ENCODE measurements at places on chromosomes 6 and 20. TPM values are rescaled to one million over a fixed set of nuclear protein-coding genes. Genes with fewer than 3 reads are reported as not detected.

DNA sequence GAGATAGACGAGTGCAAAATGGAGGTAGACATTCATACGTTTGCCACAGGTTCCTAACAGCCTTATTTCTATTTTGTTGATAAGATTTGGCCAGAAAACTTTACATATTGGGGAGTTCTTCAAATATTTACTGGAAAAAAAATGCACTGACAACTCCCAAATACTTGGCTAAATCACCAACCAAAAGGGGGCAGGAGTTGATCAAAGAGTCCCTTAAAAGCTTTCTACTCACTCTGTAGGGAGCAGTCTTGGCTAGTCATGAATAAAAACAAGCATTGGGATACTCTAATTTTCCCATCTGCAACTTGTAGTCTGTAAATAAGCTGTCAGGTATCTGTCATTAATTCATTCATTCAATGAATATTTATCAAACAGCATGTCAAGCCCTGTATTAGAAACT lies 18.4 kb downstream of the TENT5A start:
- no peak for DNase-seq

DNA sequence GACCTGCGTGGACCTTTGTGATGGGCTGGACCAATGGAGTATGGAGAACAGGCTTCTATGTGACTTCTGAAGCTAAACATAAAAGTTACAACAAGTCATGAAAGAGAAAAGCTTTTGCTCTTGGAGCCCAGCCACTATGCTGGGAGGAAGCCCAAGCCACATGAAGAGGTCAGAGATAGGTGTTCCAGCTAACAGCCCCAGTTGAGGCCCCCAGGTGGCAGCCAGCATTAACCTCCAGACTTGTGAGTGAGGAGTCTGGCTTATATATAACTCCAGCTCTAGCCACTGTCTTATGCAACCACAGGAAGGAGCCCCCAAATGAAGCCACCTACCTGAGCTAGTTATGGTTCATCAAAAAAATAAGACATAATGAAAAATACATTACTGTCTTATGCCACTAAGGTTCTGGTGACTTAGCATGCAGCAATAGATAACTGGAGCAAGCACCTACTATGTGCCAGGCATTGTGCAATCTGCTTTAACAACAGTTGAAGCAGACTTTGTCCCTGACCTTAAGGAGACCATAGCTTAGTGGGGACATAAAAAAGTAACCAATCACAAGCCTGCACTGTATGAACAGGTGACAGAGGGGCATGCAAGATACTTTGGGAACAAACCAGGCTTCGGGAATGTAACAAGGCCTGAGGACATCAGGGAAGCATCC lies 599.6 kb downstream of the PTPRT start:
- no peak for DNase-seq

Gene DHX35
- total RNA-seq, result 23.8 TPM

Gene HSPA1B
- total RNA-seq, result 262 TPM

Gene CRISP2
- not detected for total RNA-seq

- DNase-seq, result no peak
These were observed 58.0 kb downstream of the ZNF292 start for GRCh38 chr6:87213364-87213763.

DNA sequence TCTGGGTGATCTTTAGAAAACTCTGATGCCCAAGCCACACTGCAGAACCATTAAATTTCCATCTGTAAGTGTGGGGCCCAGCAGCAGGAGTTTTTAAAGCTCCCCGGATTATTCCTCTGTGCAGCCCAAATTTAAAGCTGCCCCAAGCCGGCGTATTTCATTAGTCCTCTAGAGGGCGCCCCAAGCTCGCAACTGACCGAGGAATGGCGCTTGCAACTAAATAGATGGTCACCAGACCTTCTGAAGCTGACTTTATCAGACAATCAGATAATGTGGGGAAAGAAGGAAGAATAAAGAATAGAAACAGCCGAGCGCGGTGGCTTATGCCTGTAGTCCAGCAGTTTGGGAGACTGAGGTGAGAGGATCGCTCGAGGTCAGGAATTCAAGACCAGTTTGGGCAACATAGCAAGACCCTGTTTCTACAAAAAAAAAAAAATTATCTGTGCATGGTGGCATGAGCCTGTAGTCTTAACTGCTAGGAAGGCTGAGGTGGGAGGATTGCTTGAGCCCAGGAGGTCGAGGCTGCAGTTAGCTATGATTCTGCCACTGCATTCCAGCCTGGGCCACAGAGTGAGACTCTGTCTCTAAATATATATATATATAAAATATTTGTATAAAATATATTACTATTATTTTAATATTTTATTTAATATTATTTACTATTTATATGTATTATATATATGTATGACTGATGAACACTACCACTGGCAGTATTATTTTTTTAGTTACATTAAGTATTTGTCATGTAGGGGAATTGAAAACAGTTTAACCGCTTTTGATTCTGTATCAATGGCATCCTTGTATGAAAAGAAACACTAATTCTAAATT lies 56.0 kb downstream of the OTOR start:
- DNase-seq, result no peak

DNA sequence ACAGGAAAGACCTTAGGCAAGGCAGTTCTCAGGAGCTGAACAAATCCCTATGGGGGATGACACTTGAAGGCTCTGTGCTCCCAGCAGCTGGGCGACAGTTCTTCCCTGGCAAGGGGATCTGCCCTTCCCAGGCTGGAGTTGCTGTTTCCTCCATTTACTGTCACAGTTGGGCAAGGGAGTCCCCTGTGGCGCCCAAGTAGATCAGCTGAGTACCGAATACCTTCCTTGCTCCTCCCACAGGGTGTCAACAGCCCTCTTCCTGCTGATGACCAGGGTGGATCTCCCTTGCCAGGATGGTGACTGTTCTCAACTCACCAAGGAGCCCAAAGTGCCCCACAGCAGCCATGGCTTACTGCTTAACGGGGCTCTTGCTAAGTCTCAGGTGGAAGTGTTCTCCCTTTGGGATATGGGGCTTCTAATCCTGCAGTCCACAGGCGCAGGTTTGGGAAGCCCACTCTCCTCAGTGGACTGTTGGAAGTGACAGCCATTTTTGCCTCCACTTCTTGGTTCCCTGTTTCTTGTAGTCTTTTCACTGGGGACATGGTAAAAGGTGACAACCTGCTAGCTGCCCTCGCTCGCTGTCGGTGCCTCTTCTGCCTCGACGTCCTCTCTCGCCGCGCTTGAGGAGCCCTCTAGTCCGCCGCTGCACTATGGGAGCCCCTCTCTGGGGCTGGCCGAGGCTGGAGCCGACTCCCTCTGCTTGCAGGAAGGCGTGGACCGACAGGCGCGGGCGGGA lies 5.7 kb upstream of the PSMG4 start:
- DNase-seq, result no peak

GRCh38 chr20:49729780-49730179 lies 16.1 kb upstream of the B4GALT5 start:
- no peak for DNase-seq

GRCh38 chr20:53809217-53809616 lies 215.6 kb upstream of the ZNF217 start:
- no peak for DNase-seq

Gene VARS2
- total RNA-seq, result 26.0 TPM

DNA sequence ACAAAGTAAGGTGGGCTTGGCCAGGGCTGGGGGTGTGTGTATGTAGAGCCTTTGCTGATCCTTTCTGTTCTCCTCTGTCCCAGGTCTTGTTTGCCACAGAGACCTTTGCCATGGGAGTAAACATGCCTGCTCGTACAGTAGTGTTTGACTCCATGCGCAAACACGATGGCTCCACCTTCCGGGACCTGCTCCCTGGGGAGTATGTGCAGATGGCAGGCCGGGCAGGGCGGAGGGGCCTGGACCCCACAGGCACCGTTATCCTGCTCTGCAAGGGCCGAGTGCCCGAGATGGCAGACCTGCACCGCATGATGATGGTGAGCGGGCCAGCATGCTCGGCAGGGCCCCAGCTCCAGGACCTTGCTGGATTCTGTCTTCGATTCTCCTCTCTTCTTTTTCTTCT lies 6.2 kb downstream of the DXO start:
- DNase-seq, result no peak

GRCh38 chr6:105932440-105932839 lies 153.7 kb upstream of the PRDM1 start:
- no peak for DNase-seq

DNA sequence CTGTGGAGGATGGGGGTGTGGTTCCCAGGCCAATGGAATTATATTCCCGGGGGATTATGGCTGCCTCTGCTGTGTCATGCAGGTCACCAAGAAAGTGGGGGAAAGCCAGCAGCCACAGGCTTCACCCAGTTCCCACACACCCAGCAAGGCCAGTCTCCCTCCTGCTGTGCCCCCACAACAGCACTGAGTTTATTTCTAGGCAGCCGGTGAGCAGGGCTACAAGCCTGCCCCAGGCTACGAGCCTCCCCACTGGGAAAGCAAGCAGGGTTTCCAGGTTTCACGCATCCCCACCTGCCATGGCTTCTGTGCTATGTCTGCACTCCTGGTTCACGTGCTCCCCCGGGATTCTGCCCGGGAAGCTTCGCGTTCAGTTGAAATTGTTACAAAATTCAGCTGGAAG lies 72.6 kb downstream of the ERMARD start:
- no peak for DNase-seq

GRCh38 chr6:7201732-7202541 lies 94.2 kb downstream of the RREB1 start:
- DNase-seq, result no peak

GRCh38 chr6:147961481-147962141 lies 381.0 kb upstream of the SASH1 start:
- no peak for DNase-seq

Gene RNF144B
- 15.8 TPM for total RNA-seq

DNA sequence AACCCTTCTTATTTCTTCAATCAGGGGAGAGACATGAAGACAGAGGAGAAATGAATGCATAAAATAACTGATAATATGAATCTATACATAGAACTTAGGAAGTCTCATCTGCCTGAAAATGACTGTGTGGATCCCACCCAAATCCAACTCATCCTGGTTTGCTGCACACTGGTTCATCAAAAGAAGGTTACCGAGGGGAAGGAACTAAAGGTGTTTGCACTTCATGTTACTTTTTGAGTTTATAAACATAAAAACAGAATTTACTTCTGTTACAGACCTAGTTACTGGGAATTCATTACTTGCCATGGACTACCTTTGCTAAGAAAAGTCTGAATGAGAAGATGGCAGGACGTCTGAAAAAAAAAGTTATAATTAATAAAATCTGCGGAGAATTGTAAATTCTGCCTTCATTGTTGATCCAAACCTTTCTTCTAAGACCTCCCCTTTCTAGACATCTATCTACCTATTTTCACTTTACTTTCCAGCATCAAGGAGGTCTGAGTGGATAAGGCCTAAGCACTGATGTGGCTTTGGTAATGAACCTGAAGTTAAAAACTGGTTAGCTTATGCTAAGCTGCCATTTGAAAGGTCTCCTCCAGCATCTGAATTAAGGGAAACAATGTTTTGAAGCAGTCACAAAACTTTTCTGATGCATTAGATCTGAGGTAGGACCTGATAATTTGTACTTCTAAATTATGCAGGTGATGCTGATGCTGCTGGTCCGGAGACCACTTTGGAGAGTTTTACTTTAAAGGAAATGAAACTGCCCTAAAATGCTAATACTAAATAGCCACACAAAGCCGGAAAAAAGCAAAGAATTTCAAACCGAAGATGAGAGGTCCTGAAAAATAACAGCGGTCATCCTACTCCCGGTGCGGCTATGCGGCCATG lies 84.0 kb downstream of the HFE start:
- DNase-seq, result no peak

GRCh38 chr6:121435444-121436069 lies at the start of gene GJA1:
Gene GJA1 (plus strand): TSS chr6:121435646. CDS start chr6:121446848, 11,202 bp downstream.
- DNase-seq, result peak; percentile 31

DNA sequence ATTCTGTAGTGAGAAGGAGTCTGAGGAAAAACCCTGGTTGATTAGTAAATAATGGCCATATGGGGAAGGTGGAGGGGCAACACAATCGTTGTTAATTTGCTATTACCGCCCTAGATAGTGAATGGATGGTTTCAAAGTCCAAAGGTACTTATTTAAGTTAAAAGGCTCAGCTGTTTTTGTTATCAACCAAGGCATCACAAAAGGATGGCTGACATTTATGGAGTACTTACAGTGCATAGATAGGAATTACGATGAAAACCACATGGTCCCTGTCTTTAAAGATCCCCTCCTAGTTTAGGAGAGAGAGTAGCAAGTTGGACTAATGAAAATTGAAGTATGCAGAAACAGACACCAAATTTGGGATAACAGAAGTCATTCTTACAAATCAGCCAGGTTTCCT lies 319.6 kb downstream of the CDKAL1 start:
- no peak for DNase-seq

GRCh38 chr6:123533862-123534648 lies 102.7 kb downstream of the TRDN start:
- no peak for DNase-seq

DNA sequence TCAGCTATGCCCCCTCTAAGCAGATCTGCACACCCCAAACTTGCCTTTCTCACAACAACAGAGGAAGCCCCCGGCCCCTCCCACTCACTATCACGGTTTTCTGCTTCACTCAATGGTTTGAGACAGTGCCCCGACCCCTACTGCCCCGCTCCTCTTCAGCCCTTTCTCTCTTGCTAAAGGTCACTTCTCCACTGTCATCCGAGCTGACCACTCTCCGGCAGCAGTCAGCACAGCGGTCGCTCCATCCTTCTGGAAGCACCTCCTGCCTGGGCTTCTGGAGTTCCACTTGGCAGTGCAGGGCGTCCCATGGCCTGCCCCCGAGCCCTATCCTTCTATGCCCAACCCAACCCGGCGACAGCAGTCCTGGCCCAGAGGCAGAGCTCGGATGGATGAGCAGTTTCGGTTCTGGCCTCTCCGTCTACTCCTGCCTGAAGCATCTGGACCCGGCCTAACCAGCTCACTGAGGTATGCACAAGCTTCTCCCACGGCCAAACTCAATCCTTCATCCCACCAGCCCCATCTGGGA lies 4.1 kb downstream of the CTSZ start:
- DNase-seq, result no peak

- DNase-seq, result no peak
These were observed 6.9 kb upstream of the RRBP1 start for GRCh38 chr20:17688965-17689364.

DNA sequence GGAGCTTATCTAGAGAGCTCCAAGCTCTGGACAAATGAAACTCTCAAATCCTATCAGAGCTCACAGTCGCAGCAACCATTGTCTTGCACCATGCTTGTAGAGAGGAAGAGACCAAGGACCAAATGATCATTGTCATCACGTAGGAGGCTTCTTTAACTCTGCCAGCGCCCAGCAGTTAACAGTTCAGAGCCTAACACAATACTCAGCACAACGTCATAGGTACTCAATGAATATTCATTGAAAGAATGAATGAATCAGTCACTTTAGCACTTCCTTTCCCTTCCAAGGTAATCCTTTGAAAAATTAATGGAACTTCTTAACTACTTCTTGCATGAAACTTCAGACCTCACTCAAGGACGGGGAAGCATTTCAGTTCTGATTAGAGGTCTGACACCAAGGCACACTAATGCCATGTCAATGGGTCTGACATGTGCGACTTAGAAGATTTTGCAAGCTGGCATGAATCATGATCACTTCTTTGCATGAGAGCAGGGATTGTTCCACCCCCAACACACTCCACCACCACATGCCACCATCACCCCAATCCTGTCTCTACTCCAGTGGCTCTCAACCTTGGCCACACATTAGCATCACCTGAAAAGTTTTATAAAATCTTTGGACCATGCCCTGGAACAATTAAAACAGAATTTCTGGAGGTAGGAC lies 45.1 kb downstream of the KHDC1L start:
- DNase-seq, result no peak

All from thoracic aorta (tissue), 2 donors.